ENCODE measurements at places on chromosomes 5 and 9.

GRCh38 chr9:88256216-88256615 lies 117.9 kb upstream of the SPATA31C2 start:
- DNase-seq: no peak

DNA sequence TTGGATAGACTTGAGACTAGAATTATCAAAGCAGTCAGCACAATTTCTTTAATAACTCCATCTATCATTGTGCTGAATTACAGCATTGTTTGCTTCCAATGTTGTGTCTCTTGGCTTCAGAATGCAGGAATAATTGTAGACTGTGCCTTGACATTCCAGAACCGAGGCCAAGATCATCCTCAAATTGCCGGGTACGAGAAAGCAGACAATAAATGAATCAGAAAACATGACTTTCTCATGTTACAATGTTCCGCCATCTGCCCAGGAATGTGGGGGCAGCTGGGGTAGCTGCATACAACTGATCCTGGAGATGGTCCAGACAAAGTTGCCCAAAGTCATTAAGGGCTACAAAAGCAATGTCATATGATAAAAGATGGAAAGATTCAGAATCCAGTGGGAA lies 206.2 kb upstream of the SGCD start:
- DNase-seq: no peak

DNA sequence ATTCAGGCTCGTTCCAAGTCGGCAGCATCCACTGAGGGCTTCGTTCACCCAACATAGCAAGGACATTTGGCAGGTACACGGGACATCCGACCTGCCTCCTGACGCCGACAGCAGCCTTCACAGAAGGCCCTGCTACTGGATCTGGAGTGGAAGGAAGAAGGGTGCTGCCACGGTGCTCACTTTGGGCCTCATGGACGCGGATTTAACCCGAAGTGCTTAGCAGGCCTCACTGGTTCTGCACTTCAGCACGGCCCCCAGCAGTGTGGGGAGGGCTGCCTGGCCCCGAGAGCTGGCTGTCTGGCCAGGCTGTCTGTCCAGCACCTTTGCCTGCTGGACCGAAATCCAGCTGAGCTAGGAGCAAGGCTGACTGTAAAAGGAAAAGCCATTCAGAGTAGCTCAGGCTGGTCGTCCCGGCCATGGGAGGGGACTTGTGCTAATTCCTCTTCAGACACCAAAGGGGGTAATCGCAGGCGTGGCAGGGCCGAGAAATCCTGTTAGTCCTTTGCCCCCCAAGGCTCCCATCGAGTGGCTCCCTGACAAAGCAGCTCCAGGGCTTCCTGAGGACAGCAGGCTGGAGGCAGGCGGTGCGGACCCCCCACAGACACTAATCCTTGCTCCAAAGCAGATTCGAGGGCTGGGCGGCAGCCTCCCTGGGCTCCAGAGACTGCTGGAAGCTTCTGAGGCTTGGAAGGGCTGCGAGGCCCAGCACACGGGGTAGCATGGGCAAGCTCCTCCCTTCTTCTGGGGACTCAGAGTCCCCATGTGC lies 11.1 kb upstream of the RXRA start:
- peak; percentile 23 for DNase-seq

DNA sequence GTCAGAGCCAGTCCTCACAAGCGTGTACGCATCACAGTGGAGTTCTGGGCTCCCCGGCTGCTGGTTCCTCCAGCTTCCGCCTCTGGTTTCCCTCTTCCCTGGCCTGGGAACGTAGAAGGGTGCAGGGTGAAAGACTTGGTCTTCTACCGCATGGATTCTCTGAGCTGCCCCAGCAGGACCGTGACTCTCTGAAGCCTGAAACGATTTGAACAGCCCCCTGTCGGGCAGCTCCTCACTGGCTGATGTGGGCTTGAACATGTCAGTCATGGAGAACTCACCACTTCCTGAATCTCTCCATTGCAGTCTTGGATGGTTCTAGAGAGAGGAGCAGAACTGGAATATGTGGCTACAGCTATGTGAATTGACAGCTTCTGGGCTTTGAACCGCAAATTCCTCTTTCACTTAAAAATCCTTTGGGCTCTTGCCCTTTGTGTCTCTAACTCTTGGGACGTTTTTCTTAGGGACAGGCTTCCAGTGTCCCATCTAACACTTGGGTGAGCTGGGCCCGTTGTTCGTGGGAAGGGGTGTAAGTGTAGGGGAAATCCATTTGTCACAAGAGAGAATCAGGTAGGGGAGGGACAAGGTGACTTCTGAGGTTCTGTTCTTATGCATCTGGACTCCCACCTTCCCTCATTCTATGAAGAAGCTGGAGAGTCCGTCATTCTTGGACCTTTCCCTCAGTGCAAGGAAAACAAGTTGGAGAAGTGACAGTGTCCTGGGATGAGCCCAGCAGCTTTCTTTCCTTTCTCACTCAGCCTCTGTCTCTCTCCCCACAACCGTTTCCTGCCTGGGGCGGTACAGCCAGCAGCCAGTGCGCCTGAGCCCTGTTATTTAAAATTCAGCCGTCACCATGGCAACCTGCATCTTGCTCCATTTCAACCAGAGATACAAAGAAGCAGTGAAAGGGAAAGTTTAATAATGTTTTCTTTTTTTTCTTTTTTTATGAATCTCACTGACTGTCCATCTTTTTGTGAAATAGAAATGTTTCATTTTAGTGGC lies 84.7 kb downstream of the PTTG1 start:
- DNase-seq: peak; percentile 19

DNA sequence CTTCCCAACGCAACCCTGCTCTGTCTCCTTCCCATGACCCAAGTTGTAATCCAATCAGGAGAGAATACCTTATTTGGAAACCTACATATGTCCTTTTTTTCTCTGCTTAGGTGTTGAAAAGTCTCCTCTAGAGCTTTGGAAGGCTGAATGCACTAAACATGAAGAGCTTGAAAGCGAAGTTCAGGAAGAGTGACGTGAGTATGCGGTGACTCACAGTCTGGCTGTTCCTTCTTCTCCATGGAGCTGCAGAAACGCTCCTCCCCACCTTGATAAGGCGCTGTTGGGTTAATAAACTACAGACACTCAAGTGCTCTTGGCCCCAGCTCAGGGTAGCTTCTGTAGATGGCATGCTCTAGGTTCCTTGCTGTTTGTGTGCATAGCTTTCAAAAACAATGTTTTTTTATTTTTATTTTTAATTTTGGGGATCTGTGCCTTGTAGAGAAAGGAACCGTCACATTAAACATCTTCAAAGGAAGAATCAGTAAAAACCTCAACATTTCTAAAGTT lies 30.7 kb downstream of the RAI14 start:
- DNase-seq: no peak

- no peak for DNase-seq
Measured at GRCh38 chr5:133644000-133644865, 31.9 kb upstream of the FSTL4 start.

DNA sequence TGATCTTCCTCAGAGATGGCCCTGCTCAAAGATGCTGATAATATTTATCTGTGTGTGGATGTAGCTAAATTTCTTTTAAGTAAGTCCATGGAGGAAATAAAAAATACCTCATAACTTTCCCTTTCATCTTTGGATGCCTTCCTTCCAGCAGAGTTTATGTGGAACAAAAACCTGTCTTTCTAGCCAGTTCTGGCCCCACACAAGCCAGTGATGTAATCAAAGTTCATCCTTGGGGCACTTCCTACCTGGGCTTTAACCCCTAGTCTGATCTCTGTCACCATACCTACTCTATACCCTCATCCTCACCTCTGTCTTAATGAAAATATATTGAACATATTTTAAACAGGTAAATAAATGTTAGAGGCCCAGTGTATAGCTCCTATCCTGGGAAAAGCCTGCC lies 39.8 kb upstream of the RASGRF2 start:
- DNase-seq: no peak

- no peak for DNase-seq
Measured at GRCh38 chr9:94802251-94802650, 75.8 kb downstream of the AOPEP start.

DNA sequence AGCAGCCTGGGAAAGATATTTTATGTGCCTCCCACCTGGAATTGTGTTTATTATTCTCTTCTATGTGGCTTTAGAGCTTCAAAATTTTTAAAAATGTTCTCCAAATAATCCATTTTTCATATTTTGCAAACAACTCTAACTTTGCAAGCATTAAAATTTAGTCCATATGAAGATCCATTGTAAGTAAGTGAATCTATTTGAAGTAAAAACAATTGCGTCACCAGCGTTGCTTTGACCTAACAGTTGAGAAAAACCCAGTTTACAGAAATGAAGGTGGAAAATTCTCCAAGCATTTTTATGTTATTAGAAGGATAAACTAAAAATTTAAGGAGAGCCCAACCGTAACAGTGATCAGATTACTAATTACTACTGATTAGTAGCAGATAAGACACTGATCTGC lies 38.9 kb upstream of the TLX3 start:
- no peak for DNase-seq

DNA sequence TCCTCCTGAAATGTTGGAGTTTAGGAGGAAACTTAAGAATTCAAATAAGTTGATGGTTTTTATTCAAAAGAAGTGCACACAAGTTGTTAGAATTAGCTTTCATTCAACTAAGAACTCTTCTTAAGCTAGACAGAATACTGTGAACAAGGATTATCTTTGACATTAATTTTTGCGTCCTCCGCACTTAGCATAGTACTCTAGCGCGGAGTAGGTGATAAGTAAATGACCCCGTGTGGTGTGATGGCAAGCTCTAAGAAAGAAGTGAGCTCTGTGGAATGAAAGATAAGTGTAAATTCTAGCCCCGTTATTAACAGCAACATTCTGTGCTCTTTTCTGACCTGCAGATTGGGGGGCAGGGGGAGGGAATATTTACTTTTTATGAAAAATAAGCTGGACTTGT lies 1.0 kb downstream of the BRIX1 start:
- no peak for DNase-seq

GRCh38 chr9:130732136-130732535 lies 38.6 kb downstream of the EXOSC2 start:
- no peak for DNase-seq

DNA sequence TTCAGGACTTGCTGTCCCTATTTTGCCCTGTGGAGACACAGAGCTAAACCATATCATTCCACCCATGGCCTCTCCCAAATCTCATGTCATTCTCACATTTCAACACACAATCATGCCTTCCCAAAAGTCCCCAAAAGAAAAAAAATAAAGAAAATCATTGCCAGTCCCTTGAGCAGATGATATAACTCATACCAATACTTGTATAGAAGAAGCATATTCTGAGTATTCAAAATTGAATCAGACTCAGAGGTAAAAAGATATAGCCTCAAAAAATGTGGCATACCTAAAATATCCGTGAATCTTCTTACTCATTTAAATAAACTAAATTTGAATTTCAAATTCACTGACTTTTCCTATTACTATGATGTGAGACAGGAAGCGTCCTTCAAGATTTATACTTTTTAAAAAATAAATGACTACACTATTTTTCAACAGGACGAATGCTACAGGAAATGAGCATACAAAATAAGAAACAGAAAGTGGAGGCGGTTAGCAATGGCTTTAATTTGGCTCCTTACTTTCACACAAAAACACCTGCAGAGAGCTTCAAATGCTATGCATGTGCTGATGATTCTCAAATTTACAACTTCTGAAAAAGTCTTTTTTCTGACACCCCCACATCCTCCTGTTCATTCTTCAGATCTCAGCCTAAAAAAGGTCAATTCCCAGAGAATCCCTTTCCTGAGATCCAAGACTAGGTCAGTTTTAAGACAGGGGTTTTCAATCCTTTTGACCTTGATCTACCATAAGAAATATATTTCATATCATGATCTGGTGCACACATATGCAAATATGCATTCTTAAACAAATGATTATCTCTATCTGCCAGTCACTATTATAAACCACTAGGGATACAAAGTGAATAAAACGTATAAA lies 39.6 kb upstream of the DMXL1 start:
- DNase-seq: no peak

DNA sequence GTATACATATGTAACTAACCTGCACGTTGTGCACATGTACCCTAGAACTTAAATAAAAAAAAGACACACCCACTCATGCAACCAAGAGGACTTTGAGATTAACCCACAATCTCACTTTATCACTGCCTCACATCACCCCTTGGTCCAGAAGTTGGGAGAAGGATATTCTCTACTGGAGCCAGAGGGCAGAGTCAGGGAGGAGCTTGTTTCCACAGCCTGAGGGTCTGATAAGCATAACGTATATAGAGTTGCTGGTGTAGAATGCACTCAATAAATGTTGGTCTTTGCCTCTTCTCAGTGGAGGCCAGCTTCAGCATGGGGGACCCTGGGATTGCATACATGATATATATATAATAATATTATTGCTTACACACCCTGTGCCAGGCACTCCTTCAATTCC lies 10.1 kb downstream of the KCNV2 start:
- DNase-seq: no peak

- peak; percentile 56 for DNase-seq
Measured at GRCh38 chr5:145856285-145856818, 16.5 kb downstream of the GRXCR2 start.

DNA sequence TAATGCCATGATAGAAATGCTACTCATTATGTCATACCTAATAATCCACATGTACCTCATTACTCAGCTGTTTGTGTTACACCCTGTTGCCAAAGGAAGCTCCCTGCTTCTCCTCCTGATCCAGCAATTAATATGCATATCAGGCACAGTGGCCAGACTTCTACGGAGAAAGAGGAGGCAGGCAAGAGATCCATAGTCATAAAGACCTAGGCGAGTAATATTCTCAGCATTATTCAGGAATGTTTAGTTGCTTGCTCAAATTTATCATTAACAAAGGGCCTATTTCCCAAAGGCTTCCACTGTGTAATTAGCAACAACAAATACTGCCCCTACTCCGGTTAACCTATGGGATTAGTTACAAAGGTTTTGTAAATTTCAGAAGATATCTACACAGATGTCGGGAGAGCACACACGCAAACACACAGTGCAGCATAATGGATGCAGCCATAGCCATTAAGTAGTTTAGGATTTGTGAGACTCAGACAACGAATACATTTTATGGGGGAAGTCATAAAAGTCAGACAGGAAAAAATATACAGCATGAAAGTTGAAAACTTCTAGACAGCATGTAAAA lies 192.6 kb downstream of the EFNA5 start:
- DNase-seq: no peak

- DNase-seq: peak; percentile 91
Measured at GRCh38 chr5:180868960-180869359, 7.9 kb upstream of the ZFP62 start.

GRCh38 chr9:116687754-116688135 lies 640 bp downstream of the TRIM32 start:
- peak; percentile 3 for DNase-seq

DNA sequence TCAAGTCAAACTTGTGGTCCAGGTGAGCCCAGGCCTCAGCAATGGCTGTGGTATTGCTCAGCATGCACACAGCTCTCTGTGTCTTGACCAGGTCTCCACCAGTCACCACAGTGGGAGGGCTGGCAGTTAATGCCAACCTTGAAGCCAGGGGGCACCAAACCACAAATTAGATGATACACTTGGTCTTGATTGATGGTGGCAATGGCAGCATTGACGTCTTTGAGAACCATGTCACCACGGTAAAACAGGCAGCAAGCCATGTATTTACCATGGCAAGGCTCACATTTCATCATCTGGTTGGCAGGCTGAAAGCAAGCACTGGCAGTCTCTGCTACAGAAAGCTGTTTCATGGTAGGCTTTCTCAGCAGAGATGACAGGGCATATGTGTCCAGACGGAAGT lies 40.0 kb downstream of the NIM1K start:
- no peak for DNase-seq

GRCh38 chr9:94882966-94883641 lies 156.6 kb downstream of the AOPEP start:
- no peak for DNase-seq
